ENCODE measurements at places on chromosomes 6 and 20.

DNA sequence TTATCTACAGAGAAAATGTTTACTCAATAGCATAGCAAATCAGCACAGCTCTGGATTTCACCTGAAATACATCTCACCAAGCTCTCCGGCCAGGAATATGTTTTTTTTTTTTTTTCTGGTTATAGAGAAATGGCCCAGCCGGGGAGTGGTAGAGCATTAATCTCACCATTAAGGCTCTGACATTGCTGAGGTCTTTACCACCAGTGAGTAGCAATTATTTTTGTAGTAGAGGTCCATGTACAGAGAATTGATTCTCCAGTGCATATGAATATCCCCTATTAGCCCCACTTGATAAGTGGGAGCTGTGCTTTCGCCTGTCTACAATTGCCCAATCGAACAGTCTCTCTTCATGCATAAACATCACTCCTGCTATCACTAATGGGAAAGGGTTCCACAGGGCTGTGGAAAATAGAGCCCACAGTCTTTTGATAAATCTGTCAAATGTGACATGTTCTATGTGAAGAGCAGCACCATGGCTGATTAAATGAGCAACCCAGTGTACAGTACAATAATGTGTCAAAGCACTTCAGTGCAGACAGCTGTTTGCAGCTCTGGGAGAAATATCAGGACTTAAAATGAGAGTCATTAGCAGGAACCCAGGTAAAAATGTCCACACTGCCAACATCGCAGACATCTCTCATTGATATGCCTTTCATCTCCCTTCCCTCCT is 227.1 kb upstream of the ID4 start:
- peak; percentile 15 for DNase-seq

DNA sequence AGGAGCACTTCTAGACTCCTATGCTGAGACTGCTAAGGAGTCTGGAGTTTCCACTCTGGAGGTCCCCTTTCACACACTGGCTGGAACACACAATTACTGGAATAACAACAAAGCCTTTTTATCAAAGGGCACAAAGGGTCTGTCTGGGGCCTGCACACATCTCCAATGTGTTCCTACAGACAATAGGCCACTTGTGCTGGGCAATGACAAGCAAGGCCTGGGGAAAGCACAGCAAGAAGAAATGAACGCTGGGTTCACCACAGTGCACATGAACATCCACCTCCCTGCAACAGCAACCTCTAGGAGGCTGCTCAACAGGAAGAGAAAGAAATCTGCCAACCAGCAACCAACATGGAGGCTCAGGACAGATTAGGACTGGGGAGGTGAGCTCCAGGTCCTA is 43.9 kb downstream of the TRPC4AP start:
- DNase-seq: peak; percentile 62

DNA sequence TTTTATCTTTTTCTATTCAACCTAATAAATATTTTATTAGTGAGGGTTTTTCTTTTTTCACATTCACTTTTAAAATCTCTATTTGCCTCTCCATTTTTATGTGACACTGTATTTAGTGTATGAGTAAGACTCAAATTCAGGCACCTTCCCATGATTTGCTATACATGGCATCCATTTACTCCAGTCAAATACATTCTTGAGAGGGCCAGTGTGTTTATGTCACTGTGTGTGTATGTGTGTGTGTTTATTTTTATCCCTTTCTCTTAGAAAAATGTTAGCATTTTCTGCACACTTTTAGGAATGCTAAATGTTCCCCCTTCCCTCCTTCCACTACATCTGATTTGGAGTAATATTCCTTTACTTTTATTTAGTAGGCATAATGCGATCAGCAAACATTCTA is 290.0 kb downstream of the PACRG start:
- DNase-seq: no peak

- DNase-seq: no peak
Observed at GRCh38 chr6:163530406-163530805, 115.9 kb downstream of the QKI start.

GRCh38 chr20:44597930-44598329 is 15.6 kb downstream of the PKIG start:
- DNase-seq: no peak

DNA sequence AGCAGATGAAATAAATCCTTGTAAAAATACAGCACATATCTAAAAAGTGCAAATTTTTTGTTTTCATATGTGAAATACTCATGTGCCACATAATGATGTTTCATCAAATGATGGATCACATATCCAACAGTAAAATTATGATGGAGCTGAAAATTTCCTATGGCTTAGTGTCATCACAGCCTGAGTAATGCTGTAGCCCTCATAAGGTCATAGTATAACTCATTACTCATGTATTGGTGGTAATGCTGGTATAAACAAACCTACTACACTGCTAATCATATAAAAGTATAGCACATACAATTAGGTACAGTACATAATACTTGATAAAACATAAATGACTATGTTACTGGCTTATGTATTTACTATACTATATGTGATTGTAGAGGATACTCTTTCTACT is 12.9 kb downstream of the TSPYL1 start:
- DNase-seq: no peak

GRCh38 chr20:34524426-34524825 is 8.2 kb downstream of the DYNLRB1 start:
- no peak for DNase-seq

DNA sequence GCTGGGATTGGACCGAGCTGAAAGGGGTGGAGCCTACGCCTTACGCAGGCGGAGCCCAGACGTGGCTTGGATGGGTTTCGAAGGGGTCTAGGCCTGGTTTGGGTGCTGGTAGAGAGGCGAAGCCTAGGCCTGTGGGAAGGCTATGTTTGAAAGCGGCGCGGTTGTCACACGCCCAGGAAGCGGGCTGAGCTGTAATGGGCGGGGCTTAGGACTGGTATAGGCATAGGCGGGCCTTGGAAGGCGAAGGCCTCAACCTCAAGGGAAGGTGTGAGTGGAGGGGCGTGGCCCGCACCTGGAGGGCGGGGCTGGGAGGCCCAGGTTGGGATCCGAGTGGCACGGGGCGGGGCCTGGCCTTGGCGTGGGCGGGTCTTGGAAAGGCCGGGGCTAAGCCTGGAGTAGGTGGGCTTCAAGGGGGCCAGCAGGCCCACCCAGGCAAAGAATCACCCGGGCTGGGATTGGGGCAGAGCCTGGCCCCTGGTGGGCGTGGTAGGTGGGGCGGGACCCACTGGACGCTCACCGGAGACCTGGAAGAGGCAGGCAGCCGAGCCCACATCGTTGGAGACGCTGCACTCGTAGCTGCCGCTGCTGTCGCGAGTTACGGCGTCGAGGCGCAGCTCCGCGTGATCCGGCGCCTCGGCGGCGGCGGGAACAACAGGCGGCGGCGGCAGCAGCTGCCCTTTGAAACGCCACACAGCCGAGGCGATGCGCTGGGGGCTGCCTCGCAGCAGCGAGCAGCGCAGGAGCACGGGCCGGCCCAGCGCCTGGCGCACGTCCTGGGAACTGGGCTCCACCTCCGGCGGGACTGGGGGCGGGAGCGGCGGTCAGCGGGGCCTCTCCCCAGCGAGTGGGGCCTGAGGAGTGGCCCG is 49.0 kb downstream of the MDGA1 start:
- peak; percentile 70 for DNase-seq

GRCh38 chr6:82353848-82354247 is 9.8 kb upstream of the TPBG start:
- DNase-seq: no peak

DNA sequence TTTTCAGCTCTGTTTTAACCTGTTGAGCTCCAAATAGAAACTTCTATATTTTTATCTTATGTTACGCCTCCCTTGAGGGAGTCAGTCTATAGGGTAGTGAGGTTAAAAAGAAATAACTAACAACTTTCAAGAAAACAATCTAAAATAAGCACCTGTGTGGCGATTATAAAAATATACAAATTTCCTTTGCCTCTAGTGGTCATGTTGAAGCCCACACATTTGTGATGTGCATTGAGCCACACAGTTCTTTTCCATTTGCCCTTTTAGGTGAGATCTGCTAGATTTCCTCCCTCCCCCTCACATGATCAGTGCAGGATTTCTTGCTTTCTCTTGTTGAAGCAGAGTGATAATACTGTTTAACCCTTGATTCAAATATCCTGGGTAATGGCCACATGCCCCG is 84.2 kb downstream of the MYB start:
- no peak for DNase-seq

GRCh38 chr20:46361381-46361780 is 45.0 kb downstream of the ELMO2 start:
- DNase-seq: no peak

- no peak for DNase-seq
Observed at GRCh38 chr20:34951652-34952051, 4.0 kb downstream of the GSS start.

- DNase-seq: no peak
Observed at GRCh38 chr6:17456711-17457110, 63.3 kb downstream of the CAP2 start.

GRCh38 chr6:1893470-1894130 is 283.9 kb downstream of the FOXC1 start:
- no peak for DNase-seq

DNA sequence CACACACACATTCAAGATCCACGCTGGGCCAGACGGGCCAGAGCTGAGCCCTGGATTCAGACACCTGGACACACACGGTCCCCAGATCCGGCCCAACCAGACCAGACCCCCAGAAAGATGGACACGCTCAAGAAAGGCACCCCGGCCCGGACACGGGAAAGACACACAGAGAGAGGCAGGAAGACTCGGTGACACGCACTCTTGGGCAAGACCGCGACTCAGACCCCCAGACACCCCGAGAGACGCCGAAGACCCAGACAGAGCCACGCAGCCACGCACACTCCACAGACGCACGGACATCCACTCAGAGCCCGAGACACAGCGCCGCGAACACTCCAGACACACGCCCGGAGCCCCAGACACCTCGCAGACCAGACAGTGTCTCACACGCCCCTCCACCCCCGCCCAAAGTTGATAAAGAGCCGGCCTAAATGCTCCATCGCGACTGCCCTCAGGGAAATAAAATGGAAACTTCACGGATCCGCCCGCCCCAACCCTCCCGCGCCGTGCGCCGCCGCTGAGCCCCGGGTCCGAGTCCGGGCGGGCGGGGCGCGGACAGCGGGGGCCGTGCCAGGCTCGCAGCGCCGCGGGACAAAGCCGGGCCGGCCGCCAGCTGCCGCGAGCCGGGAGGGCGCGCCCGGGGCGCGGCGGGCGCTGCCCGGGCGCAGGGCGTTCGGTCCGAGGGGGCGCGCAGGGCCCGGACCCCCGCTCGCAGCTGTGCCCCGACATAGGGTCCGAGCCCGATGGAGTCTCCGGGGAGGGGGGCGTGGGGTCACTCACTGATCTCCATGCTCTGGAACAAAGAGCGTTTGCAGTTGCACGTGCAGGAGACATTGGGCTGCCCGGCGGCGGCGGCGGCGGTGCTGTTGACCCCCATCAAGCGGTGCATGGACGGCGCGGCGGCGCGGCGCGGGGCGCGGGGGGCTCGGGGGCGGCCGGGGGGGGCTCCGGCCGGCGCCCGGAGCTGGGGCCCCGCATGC is 831 bp downstream of the PMEPA1 start:
- DNase-seq: peak; percentile 65

- DNase-seq: no peak
Observed at GRCh38 chr6:115120391-115120790, 777.6 kb upstream of the HS3ST5 start.

- no peak for DNase-seq
Observed at GRCh38 chr6:142262231-142262630, 39.6 kb upstream of the ADGRG6 start.

- DNase-seq: no peak
Observed at GRCh38 chr6:33024521-33024920, 15.1 kb upstream of the HLA-DOA start.

- no peak for DNase-seq
Observed at GRCh38 chr20:53767206-53767930, 173.7 kb upstream of the ZNF217 start.

DNA sequence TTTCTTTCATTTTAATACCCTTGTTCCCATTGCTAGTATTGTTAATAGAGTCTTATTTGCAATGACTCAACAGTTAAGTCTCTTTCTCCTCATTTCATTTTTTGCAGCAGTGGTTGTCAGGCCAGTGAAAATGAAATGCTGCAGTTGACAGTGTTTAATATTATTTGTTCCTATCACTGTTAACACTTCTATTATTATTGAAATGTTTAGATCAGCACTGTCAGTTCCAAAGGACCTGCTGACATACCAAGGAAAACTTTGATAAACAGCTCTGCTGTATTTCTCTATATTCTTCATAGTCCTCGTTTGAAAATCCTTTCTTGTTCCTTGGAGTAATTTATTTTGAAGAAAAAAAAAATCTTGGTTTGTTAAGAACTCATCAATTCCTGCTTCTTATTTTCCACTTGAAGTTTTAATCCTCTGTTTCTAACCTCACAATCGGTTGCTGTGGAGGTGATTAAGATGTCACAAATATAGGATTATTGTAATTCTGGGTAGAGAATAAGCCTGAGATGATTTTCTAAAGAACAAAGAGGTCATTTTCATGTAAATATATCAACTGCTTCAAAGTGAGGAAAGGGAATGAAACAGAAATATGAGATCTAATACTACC is 1065.9 kb upstream of the CITED2 start:
- DNase-seq: no peak

GRCh38 chr6:154478021-154478700 is 32.3 kb downstream of the CNKSR3 start:
- no peak for DNase-seq

- no peak for DNase-seq
Observed at GRCh38 chr6:146351018-146351417, 192.6 kb upstream of the RAB32 start.

DNA sequence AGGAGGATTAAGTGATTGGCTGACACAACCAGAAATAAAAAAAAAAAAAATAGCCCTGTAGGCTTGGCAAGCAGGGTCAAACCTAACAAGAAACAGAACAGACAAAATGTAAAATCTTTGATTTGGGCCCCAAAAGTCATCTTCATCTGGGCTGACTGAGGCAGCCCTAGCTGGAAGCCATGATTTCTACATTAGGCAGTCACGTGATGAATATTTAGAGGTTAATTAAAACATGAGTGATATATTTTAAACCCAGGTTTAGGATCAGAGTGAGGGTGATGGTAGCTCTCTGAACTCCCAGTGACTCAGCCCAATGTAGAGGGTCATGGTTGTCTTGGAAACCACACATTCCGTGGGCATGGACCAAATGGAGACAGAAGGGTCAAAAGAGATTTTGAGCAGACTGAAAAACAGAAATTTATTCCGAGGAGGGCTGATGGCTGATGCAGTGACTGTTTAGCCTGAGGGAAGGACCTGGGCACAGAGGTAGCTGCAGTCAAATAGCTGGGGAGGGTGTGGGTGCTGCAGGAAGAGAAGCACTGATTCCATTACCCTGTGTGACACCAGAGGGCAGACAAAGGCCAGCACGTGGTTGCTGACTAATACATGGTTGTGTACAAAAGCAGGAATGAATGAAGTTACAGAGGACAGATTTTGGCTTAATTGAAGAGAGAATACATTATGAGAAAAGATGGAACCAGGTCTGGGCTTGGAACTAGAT is 573.1 kb upstream of the CHD6 start:
- DNase-seq: no peak

DNA sequence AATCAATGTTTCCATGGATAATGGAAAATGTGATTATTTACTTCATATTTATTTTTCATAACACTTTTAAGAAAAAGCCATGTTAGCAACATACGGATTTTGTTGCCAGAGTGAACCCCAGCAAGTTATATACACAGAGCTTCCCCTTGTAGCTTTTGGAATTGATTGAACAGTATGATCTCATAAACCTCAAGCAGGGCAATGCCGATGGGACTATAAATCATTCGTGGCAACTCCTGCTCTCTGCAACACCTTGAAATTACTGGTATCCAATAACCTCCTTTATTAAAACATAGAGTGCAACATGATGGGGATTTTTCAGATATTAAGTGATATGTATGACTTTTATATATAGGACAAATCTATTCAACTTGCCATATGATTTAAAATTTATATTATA is 428.5 kb downstream of the KHDRBS2 start:
- no peak for DNase-seq
